Activated CD4-positive, alpha-beta T cell treated with anti-CD3 and anti-CD28 coated beads for 24 hours (primary cell): ENCODE measurements at places on chromosomes 2 and 18.

DNA sequence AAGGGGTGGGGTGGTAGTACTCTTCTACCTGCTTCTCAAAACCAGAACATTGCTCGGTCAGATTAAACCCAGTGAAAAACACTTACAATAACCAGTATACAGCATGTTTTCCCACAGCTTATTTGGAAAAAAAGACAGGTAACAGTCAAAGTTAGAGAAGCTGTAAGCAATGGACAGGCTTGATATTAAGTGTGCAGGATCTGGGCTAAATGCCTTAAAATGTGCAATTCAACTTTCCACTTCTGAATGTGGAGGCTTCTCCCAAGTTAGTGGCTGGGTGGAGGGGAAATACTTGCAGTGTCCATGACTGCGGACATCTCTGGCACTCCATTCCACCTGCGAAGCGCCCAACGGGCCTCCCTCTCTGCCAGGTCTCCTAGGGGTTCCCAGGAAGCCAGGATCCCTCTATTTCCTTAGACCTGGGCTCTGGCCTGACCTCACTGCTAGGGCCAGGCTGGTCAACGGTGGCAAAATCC is 5.3 kb downstream of the ZEB2 start:
- DNase-seq: no peak

DNA sequence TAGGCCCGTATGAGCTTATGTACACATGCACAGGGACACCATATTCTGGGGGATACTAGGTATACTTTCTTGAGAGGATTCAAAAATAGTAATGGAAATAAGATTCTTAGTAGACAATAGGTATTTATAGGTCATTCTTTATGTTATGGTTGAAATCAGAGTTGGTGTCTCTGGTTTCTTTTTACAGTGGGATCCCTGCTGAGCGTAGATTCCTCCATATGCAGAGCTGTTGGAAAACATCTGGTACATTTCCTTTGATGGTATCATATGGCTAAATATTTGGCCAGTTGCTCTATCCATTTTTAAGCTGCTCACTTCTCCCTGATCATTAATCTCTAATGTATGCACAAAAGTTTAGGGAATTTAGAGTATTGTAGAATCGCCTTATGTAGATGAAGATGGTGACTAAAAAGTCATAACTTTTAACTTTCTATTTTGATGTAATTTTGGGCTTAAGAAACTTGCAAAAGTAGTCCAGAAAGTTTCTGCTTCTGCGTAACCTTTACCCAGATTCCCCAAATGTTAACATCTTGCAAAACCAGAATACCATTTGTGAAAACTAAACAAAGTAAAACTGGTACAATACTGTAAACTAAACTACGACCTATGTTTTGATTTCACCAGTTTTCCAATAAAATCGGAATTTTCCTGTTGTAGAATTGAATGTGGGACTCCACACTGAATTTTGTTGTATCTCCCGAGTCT is 5.4 kb downstream of the ARHGAP28 start:
- DNase-seq: no peak

DNA sequence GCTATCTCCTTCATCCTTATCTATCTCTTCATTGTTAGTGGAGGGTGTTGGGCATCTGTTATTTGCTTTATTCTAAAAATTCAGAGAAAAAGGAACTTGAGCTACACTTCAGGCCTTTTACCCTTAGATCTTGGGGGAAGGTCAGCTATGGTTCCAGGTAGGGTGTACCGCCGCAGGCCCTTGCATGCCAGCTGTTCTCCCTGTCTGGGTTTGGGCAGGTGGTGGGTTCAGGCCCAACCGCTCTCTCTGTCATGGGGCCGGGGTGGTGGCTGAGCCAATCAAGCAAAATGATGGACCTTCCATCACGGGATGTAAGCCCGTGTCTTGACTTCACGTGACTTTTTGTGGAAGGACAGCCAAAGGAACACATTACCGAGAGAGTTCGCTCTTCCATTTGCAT is 231.1 kb downstream of the LDLRAD4 start:
- DNase-seq: no peak

DNA sequence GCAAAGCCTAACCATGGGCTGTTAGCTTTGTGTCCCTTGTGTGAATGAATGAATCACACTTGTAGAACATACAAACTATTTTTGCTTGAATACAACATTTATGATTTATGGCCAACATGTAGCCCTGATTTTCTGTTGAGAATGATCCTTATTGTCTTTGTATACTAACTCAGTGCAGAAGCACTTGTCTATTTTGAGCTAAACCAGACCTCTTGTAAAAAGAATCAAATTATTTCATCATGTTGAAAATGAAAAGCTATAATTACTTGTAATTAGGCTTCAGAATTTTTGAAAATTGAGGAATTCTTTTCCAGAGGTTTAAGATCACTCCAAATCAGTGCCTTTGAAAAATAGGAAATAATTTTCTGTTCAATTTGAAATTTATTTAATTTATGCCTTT is 85.9 kb downstream of the ZNF407 start:
- DNase-seq: no peak
